ENCODE measurements at places on chromosomes 2 and 18.
A peak's percentile ranks its signal among the peaks of the same experiment; 100 is the strongest.

GRCh38 chr2:236629961-236630872 lies 60.6 kb downstream of the ACKR3 start:
- DNase-seq, result no peak
- H3K4me3 ChIP-seq, result no peak overlapping the region
- no peaks in the 10 kb centered on the region for H3K36me3 ChIP-seq
- peaks cover 4% of the 10 kb centered on the region for H3K27me3 ChIP-seq
- H3K27ac ChIP-seq, result no peak overlapping the region

DNA sequence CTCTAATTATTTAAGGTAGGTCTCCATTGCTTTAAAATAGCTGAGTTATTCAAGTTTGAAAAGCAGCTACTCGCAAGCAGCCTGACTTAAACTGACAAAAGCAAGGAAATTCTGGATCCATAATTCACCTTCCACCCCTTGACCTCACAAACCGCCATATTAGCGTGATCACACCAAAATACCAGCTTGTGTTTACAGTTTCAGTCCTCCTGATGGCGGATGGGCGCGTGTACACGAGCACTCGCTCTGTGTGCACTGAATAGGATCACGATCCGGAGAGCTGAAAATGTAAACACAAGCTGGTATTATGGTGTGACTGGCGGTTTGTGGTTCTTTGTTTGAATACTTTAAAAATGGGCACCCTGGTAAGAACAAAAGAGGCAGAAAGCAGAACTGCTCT lies 42.4 kb upstream of the PSMD14 start:
- no peak for DNase-seq
- H3K36me3 ChIP-seq, result no peaks in the 10 kb centered on the region
- H3K4me1 ChIP-seq, result no peaks in the 10 kb centered on the region
- no peak overlapping the region for H3K4me3 ChIP-seq
- H3K27ac ChIP-seq, result no peak overlapping the region

DNA sequence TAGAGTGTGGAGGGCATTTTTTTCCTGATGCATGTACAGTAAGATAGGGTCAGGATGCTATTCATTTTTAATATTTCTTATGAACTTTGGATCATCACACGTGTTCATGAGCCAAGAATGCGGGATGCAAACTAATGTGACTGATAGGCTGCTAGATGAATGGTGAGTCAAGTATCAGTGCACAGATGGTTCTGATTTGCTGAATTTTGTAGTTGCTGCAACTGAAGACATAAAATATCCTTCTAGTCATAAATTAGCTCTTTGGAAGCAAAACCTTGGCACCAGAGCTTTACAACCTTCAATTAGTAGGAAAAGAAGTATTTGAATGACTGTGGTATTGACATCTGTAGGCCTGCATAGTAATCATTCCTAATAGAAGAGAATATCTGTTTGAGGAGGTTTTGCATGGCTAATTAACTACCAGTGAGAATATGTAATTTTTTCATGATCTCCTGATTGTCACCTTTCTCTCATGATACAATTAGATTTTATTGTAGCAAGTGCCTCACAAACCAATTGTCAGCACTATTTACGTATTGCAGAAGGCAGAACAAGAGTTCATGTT lies 94.0 kb downstream of the VRK2 start:
- H3K36me3 ChIP-seq, result peaks cover 12% of the 10 kb centered on the region
- no peak overlapping the region for H3K4me3 ChIP-seq
- no peak overlapping the region for H3K27ac ChIP-seq
- H3K4me1 ChIP-seq, result no peaks in the 10 kb centered on the region
- no peak for DNase-seq
- no peaks in the 10 kb centered on the region for H3K27me3 ChIP-seq

DNA sequence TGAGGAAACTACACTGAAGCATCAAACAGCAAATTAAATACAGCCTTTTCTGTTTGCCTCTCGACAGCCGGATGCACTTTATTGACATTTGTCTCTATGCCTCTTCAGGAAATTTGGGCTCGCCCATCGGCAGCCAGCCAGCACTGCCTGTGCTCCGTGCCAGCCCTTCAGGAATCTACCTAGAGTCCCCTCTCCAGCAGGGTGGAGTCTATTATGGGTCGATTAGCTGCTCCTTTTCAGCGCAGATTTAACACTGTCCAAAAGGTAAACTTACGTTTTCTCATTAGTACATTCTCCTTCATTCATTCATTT lies 91.5 kb downstream of the MYCN start:
- no peak overlapping the region for H3K27ac ChIP-seq
- no peak for DNase-seq
- H3K4me3 ChIP-seq, result no peak overlapping the region
- no peaks in the 10 kb centered on the region for H3K36me3 ChIP-seq

DNA sequence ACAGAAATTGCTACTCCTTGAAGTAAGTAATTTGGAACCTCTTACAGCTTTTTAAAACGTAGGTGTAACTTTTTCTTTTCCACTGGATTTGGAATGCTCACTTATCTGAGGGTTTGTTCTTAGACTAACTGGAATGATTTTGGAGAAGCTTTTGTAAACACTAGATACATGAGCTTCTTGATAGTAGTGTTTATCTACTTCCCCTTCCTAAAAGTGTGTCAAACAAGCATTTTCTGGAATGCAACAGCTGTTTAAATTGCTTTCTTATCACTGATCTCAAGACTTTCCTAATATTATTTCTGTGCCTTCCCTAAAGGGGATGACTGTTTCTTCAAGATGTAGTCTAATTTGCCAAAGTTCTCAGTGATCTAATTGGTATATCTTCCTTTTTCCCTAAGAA lies 282.6 kb downstream of the CCDC178 start:
- H3K27me3 ChIP-seq, result no peaks in the 10 kb centered on the region
- H3K4me1 ChIP-seq, result no peaks in the 10 kb centered on the region
- no peaks in the 10 kb centered on the region for H3K36me3 ChIP-seq
- H3K4me3 ChIP-seq, result no peak overlapping the region

DNA sequence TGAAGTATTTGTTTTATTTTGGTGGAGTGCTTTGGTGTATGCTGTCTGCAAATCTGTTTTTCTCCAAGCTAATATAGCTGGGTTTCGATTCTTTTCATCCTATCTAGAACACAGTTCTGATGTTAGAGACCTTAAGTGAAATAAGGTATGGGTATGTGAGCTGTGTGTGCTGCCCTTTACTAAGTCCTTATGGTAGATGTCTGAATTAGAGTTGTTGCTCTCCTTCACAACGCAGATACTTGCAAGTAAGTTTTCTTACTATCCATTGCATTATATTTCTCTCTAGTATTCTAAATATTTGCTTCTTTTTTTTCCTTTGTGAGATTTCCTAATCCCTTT lies 38.6 kb downstream of the AGFG1 start:
- DNase-seq, result no peak
- no peaks in the 10 kb centered on the region for H3K27me3 ChIP-seq
- H3K4me3 ChIP-seq, result no peak overlapping the region
- no peak overlapping the region for H3K27ac ChIP-seq

- peaks cover 21% of the 10 kb centered on the region for H3K4me1 ChIP-seq
- H3K27ac ChIP-seq, result peak overlapping the region; percentile 67
- no peaks in the 10 kb centered on the region for H3K36me3 ChIP-seq
- peak; percentile 19 for DNase-seq
- H3K4me3 ChIP-seq, result peak overlapping the region; percentile 80
- peaks cover 43% of the 10 kb centered on the region for H3K27me3 ChIP-seq
These were observed 25.3 kb upstream of the SMAD7 start for GRCh38 chr18:48975817-48976649.

DNA sequence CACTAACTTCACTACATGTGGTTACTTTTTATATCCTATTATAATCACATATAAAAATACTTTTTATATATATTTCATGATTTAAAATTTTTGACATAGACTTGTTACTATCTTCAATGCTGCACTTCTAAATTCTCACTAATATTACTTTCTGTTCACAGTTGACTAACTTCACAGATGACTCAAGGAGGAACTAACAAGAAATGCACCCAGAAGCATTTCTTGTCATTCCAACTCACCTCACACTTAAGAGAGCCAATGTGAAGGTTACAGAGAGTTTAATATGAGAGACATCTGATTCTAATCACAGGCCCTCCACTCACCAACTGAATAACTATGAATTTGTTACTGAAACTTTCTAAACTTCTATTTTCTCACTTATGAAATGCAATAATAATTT lies 399.8 kb upstream of the SLC8A1 start:
- H3K27ac ChIP-seq, result no peak overlapping the region
- H3K4me1 ChIP-seq, result no peaks in the 10 kb centered on the region
- no peak for DNase-seq
- H3K27me3 ChIP-seq, result no peaks in the 10 kb centered on the region
- H3K36me3 ChIP-seq, result no peaks in the 10 kb centered on the region
- no peak overlapping the region for H3K4me3 ChIP-seq

All from activated T-helper 1 cell treated with anti-CD3 and anti-CD28 coated beads, Interleukin-12 subunit alpha, Interleukin-12 subunit beta, Interleukin-2, Interleukin-4 antibody, amounts not matched to agents 30 ng/mL and 10 ng/mL and 1 ng/mL, durations not matched to agents 14 hours and 24 hours and 36 hours (primary cell).